ENCODE measurements at places on chromosomes 3 and 15. TPM values are rescaled to one million over a fixed set of nuclear protein-coding genes. Genes with fewer than 3 reads are reported as not detected.

APBA2 gene
- total RNA-seq: 25.3 TPM

DNA sequence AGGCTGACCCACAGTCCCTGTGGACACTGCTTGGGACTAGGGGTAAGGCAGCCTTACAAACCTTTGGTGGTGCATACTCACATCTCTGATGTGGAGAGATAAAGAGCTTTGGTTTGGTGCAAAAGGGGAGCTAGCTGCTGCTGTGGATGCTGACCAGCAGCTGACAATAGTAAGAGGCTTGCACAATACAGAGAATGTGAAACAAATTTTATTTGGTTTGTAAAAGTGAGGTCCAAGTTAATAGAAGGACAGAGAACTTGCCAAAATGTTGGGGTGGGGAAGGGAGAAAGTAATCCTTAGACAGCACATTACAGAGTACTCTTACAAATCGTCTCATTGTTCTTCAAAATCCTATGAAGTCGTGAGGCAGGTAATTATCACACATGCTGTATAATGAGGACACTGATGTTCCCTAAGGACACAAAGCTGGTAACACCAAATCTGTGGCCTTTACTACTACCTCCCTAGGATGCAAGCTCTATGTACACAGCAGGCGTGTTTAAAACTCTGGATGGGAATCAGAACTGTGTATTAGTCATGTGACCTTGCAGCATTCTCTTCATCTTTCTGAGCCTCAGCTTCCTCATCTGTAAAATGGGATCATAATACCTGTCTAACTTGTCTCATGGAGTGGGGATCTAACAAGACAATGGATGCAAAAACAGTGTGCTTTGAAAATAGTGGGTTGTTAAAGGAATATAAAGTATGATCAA is 21.6 kb downstream of the ARHGAP31 start:
- DNase-seq: no peak

DNA sequence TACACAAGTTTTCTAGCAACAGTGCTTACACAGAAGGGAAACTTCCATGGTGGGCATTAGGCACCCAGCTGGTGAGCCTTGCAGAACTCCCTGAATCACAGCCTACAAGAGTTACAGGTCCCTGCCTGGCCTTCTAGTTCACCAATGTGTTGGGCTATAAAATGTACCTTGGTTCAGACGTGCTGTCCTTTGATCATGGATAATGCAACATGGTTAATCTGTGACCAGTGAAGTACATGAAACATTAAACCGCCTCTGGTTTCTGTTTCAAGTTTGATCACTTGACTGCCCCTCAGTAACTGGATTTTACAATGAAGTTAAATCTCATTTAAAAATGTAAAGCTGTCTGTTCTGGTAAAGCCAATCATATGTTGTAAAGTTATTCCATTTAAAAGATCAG is 51.8 kb downstream of the FMN1 start:
- no peak for DNase-seq

TIGIT gene
- not detected for total RNA-seq

- DNase-seq: no peak
Observed at GRCh38 chr15:41896566-41896965, 2.7 kb upstream of the SPTBN5 start.

DNA sequence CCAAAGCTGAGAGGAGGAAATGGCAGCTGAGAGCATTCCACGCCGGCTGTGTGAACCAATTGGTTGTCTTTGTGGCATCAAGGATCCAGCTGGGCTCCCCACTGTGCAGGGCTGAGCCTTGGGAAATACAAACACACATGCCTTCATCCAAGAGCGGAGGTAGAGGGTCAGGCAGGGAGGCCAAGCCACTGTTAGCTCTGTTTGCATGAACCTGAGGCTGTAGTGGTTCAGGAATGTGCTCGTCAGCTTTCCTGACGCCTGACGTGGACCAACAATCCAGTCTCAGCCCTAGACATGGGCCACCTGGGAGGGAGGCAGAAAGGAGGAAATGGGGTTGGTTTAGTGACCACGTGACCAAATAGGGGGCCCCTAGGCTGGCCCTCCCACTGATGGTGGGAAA is 276.9 kb downstream of the TLE3 start:
- no peak for DNase-seq

GRCh38 chr15:93486407-93487117 is 397.6 kb upstream of the RGMA start:
- no peak for DNase-seq

DNA sequence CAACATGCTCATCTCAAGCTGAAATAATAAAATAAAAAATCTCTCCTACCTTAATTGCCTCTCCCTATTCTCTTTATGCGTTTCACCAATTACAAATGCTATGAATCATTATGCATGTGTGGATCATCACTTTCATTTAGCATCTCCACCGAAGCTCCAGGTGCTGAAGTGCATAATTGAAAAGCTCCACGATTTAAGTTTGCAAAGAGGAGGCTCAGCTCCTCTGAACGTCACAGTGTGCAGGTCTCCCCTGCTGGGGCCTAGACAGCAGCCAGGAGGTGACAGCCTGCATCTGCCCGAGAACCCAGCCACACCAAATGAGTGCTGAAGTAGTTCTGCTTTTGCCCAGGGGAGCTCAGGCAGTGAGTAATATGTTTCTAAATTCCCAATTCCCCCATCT is 60.5 kb upstream of the GLCE start:
- DNase-seq: no peak

ST6GAL1 gene
- total RNA-seq: 225 TPM

GRCh38 chr15:42494998-42495360 is 455 bp upstream of the SNAP23 start:
- DNase-seq: peak; percentile 73

DNA sequence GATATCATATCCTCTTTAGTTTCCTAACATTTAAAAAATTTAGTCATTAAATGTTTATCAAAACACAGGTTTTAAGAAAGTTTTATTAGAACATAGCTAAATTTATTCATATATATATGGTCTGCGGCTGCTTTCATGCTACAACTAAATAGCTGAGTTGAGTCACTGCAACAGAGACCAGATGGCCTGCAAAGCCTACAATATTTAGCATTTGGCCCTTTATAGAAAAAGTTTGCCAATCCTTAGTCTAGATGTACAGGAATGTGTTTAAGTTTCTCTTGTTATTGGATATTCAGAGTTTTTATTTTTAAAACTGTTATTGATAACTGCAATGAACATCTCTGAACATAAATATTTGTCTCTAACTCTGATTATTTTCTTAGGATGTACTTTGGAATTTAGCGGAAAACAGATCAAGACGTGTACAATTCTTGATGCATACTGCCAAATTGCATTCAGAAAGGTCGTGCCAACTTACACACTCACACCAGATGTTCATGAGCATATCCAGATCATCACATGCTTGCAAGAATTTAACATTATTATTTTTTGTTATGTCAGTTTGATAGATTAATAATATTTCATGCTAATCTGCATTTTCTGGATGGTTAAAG is 157.9 kb downstream of the STAC start:
- DNase-seq: no peak

RASGRF1 gene
- 1.1 TPM for total RNA-seq

DNA sequence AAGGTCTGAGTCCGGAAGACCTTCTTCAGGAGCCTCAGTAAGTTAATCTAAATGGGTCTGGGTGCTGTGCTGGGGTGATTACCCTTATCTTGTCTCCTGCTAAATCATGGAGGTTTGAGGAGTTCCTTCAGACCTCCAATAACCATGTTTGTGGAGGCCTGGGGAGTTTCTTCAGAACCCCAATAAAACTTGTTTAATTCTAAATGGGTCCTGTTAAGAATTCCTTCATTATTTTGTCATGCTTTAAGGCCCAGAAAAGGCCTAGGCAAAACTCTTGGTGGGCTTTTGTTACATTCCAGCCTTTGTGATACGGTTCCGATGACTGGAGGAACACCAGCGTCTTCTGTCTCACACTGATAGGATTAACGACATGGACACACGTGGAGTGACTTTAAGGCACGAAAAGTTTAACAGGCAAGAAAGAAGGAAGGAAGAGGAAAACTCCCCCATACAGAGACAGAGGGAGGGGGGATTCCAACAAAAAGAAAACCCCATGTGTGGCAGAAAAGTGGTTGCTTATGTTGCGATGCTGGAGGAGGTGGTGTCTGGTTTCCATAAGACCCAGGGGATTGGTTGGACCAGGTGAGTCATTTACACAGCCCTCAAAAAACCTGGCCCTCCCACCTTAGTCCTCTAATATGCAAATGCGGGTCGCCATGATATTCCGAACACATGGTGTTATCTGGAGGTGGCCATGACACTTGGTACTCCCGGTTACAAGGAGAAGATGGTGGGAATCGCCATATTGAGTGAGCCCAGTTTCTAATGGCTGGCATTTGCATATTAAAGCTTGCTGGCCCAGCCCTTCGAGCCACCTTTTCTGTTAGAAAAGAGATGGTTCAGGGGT is 72.6 kb upstream of the MFGE8 start:
- no peak for DNase-seq

- DNase-seq: no peak
Observed at GRCh38 chr3:38555149-38555840, 59.2 kb downstream of the EXOG start.

- no peak for DNase-seq
Observed at GRCh38 chr15:41474941-41475340, 18.7 kb upstream of the ITPKA start.

CSK gene
- 45.3 TPM for total RNA-seq

GXYLT2 gene
- total RNA-seq: 20.9 TPM

STOML1 gene
- 15.6 TPM for total RNA-seq

GRCh38 chr3:16841904-16842271 is 42.9 kb upstream of the PLCL2 start:
- no peak for DNase-seq

DNA sequence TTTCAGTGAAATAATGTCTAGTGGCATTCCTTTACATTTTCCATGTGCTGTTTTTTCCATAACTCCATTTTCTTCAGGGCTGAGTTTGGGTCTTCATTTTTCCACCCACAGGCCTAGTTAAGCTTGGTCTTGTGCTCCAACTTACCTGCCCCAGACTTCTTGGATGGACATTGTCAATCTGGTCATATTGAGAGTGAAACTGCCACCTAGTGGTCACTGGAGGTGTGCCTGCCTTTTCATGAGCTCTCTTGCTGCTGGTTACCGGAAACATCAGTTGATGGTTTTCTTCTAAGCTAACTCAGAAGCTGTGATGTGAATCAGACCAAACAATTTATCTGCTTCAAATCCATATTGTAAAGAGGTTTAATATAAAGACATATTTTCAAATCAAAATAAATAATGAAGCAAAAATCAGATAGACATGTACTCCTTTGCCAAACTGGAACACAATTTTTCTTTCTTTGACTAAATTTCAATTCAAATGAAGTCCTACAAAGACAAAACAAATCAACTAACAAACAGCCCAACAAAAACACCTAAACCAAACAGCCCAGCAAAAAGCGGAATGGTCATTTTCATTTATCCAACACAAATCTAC is 135.1 kb upstream of the RASGRP1 start:
- DNase-seq: peak; percentile 58

GRCh38 chr15:73992594-73992898 is 451 bp upstream of the STOML1 start:
- no peak for DNase-seq

DNA sequence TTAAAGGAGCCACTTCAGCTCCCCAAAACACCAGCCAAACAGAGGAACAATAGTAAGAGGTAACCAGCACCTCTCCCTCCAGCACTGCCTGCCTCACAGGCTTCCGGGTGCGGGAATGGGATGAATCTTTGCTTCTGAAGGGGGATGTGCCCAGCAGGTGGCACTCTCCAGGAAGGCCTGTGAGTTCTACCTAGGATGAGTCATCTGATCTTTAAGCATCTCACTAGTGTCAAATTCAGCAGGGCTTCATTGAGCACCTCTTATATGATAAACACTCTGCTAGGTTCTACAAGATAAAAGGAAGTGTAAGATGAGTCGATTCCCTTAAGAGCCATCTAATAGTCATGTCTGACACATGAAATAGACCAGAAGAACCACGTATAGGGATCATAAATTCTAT is 237.4 kb upstream of the UMPS start:
- DNase-seq: peak; percentile 38

KCTD6 gene
- 14.9 TPM for total RNA-seq

DNA sequence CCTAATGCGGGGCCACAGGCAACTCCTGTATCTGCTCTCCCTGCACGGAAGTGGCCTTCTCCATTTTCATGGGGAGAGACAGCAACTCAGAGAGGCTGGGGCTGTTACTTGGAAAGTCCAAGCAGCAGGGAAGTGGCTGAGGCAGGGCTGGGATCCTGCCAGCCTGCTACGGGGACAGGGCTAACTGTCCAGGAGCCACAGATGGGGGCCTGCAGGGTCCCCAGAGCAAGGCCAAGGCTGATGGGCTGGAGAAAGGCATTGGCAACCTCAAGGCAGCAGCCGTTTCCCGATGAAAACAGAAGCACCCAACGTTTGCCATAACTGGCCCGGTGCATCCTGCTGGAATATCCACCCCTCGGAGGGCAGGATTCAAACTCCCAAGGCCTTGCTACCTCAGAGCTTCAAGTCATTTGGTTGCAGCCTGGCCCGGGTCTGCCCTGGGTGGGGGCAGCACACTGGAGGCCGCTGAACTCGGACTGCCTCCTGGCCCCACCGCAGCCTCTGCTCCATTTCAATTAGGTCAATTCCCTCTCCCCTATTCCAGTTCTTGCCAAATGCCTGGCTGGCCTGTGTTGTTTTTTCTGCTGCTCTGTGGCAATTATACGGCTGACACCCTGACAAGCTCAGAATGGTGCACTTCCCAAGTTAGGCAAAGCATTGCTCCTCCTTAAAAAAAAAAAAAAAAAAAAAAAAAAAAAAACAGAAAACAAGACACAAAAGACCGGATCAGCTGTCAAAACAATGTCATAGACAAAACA is 143.5 kb downstream of the NUP210 start:
- no peak for DNase-seq

ISL2 gene
- 0.77 TPM for total RNA-seq

- no peak for DNase-seq
Observed at GRCh38 chr15:22872936-22873701, 34.7 kb downstream of the NIPA2 start.

GRCh38 chr3:172173316-172174254 is 134.2 kb downstream of the FNDC3B start:
- no peak for DNase-seq

DNA sequence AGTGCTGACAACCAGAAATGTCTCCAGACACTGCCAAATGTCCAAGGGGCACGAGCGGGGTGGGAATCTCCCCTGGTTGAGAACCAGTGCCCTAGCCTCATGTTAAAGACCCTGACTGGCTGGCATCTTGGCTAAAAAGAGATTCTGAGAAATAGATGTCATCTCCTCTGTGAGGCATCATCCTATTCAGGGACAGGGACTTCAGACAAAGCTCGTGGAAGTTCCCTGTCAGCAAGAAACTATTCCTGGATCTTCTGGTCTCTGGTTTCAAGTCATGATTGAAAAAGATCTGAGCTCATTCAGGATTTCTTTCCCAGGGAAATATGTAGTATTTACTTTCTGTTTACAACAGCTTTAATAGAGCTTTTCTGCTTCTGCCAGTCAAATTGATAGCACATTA is 10.8 kb downstream of the WDR5B start:
- DNase-seq: no peak

DNA sequence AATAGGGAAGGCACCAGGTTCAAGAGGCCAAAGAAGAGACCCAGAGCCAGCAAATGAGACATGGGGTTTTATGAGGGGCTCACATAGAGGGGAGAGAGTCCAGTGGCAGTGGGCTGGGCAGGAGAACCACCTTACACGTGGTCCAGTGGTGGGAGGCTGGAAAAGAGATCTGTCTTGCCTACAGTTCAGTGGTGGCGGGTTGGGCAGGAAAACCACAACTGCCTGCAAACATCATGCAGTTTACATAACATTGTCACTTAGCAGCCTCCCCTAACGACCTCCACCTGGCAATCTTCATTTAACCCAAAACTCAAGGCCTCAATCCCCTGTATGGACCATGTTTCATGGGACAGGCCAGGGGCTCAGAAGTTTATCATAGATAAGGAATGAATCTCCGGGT is 29.1 kb downstream of the CRYGS start:
- no peak for DNase-seq

XCR1 gene
- not detected for total RNA-seq

LNP1 gene
- total RNA-seq: 3.4 TPM

- peak; percentile 63 for DNase-seq
Observed at GRCh38 chr15:78007964-78008886, 69.3 kb downstream of the TBC1D2B start.

Measured in prostate gland (tissue), 2 donors.